ENCODE measurements at places on chromosomes 12 and 14.

- no peak for DNase-seq
Observed at GRCh38 chr12:120093592-120094355, 22.8 kb downstream of the RAB35 start.

DNA sequence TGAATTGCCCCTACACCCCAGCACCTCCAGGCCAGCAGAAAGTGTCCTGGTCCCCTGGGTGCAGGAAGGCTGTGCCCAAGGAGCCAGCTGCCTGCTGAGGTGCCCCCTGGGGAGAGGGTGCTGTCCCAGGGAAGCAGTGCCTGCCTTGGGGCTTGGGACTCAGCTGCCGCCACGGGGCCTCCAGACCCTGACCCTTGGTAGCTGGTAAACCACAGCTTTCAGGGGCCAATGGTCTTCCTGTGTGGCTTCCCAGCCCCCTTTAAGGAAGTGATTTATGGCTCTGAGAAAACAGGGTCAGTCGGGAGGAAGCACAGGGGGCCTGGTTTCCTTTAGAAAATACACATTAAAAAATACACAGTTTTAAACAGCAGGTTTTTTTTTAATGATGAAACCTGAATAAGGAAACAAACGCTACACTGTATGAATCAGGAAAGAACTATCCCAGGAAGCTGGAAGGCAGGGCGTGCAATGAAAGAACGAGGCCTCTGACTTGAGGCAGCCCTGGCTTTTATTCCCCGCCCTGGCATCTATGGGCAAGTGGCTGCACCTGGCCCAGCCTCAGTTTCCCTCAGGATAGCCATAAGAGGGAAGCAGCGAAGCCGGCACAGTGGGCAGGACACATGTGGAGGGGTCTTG, 40.6 kb upstream of the EML1 start:
- no peak for DNase-seq

GRCh38 chr12:47811581-47812484, 7.9 kb downstream of the HDAC7 start:
- no peak for DNase-seq

DNA sequence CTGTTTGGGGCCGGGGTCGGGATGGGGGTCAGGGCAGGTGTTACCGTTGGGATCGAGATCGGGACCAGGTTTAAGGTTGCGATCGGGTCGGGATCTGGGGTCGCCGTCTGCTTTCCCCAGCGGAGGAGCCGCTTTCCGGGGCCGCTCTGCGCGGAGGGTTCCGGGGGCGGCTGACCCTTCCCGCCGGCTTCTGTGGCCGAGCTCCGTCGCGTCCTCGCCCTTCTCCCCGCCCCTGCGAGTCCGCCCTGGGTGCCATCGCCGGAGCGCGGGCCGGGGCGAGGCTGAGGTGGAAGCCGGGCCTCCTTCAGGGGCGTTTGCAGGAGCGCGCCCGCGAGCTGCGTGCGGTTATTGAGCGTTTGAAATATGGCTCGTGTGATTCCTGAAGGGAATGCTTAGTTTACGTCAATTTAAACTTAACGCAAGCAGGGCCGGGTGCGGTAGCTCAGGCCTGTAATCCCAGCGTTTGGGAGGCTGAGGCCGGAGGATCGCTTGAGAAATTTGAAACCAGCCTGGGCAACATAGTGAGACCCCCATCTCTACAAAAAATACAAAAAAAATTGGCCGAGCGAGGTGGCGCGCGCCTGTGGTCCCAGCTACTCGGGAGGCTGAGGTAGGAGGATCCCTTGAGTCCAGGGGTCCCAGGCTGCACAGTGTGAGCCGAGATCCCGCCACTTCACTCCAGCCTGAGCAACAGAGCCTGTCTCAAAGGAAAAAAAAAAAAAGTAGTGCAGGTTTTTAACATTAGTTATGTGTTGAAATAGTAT, 620 bp downstream of the PGAM5 start:
- DNase-seq = no peak

DNA sequence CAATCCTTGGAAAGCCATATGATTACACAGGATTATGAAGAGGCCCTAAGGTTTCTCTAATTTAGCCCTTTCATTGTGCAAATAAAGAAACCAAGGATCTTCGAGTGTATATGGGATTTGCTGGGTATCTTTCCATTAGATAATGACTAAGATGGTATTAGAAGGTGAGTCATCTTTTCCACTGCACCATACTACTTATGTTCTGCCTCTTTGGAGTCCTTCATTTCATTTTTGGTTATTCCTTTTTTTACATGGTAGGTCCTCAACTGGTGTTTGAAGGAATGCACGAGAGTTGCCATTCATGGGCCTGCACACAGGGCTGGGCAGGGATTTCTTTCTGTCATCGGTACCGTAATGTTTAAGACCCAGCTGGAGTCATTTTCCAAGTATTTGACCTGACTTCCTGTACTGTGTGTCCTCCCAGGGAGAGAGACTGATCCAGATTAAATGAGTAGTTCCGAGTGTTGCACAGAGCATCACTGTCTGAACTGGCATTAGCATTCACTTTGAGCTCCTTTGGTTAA, 85.7 kb downstream of the BORCS5 start:
- DNase-seq = no peak

GRCh38 chr12:29992366-29992765, 208.6 kb upstream of the TMTC1 start:
- DNase-seq = no peak

DNA sequence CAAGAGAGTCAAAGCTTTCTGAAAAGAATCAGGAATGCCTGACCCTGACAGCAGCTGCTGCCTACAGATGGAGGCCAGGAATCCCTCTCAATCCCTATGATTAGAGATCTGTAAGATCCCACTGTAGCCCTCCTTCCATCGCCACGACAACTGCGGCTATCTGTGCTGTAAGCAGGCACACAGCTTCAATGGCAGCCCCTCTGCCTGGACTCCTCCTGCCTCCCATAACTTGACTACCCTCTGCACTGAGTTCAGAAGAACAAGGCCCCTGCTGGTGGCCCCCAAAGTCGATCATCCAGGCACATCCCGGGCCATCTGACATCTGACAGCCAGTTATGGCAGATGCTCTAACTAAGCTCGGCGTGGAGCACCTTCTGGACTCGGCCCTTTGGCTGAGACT, 2.9 kb downstream of the CLMN start:
- DNase-seq = no peak

DNA sequence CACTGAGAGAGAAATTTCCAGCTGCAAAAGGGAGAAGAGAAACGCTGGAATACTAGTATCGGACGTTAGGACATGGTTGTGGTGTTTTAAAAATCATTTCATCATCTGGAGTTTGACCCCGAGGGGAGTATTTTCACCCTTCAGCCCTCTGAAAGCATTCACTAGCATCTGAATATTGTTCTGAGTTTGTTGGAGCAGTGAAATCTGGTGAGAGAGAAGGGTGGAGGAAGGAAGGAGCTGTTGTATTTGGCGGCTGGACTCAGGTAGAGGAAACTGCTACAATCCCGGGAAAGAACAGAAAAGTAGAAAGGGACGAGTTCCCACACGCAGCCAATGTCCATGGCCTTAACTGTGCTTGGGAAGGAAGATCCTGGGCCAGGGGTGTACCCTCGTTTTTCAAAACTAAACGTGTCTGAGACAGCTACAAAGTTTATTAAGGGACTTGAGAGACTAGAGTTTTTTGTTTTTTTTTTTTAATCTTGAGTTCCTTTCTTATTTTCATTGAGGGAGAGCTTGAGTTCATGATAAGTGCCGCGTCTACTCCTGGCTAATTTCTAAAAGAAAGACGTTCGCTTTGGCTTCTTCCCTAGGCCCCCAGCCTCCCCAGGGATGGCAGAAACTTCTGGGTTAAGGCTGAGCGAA, 896 bp upstream of the CDKN1B start:
- DNase-seq = peak; percentile 27

GRCh38 chr12:51528852-51529650, 62.0 kb upstream of the SCN8A start:
- DNase-seq = no peak

GRCh38 chr12:72271451-72272090, 599 bp upstream of the TRHDE start:
- DNase-seq = no peak

- no peak for DNase-seq
Observed at GRCh38 chr14:29353513-29353912, 574.1 kb downstream of the PRKD1 start.

- no peak for DNase-seq
Observed at GRCh38 chr12:85393606-85394005, 113.6 kb downstream of the ALX1 start.

- DNase-seq = no peak
Observed at GRCh38 chr14:24196071-24197055, 1.1 kb upstream of the TM9SF1 start.

DNA sequence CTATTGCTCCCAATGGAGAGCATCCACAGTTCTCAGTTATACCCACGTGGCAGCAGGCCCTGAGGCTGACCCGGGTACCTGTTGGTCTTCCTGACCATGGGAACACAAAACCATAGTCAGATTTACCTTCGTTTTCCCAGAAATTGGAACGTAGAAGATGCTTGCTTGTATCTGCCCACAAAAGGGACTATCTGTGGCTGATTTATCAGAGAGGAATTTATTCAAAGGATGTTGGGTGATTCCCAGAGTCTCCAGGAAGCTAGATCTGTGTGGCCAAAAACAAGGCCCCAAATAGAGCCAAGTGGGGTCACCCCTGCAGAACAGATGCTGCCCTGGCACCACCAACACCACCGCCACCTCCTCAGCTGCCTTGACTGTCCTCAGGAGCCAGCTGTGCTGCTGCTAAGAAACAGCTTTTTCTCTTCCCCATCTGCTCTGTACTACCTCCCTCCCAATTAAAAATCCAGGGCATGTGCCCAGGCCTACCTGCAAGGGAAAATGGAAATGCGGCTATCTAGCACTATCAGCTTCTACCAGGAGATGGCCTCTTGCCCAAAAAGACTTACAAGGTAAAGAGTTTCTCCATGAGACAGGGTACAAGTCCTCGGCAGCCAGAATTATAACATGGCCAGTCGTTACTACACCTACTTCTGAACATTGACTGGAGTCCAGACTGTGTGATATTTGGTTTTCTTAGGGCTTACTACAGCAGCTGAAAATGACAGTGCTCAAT, 128.6 kb upstream of the PLEKHG7 start:
- DNase-seq = no peak

GRCh38 chr12:11730299-11731041, 81.0 kb downstream of the ETV6 start:
- DNase-seq = no peak

DNA sequence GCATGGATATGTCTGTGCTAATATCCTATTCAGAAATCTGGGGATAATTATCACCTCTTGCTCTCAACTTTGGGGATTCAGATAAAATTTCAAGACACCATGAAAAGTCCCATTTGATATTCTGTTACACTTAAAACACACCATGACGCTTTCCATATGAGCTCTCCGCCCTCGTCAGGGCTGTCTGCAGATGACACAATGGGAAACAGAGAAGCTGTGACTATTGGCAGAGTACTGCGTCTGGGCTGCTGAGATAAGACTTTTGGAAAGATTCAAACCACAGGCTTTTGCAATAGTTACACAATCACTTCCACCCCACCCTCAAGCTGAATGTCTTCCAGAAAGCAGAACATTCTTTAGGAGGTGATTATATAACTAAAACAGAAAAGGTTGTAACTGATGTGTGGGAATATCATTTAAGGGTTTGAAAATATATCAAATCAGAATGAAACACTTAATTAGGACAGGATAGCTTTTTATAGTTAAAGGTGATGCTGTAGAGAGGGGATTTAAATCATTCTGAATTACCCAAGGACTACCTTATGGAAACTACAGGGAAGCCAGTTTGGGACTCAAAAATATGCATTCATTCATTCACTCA, 75.3 kb upstream of the TMPO start:
- DNase-seq = no peak

GRCh38 chr12:119989361-119989730, 310 bp downstream of the BICDL1 start:
- no peak for DNase-seq

DNA sequence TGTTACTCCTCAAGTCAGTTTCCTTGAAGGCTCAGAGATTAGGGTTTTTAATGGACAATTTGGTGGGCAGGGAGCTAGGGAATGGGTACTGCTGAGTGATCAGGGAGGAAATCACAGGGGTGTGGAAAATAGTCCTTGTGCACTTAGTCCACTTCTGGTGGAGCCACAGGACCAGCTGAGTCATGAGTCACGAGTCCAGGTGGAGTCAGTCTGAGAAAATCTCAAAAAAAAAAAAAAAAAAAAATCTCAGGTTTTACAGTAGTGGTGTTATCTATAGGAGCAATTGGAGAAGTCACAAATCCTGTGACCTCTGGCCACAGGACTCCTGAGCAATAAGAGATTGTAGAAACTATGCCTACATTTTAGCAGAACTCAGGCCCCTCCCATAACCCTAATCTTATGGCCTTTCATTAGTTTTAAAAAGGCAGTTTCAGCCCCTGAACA, 28.2 kb upstream of the AMN1 start:
- DNase-seq = no peak

DNA sequence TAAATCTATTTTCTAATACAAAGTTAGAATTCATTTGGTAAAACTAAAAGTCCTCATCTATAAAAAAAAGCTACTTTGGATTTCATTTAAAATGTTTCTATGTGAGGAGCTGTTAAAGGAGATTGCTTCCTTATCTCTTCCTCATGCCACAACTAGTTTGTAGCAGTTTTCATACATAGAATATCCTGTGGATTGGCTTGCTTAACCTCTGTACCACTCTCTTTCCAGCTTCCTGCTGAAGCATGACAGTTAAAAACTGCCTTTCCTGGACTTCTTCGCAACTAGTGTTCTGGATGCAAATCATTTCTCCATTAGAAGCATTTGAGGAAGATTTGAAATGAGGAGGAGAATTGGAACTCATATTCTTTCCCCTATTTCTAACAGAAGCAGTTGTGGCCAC, 49.6 kb downstream of the ST8SIA1 start:
- no peak for DNase-seq

GRCh38 chr12:104280717-104281458, 22.7 kb upstream of the EID3 start:
- DNase-seq = no peak

DNA sequence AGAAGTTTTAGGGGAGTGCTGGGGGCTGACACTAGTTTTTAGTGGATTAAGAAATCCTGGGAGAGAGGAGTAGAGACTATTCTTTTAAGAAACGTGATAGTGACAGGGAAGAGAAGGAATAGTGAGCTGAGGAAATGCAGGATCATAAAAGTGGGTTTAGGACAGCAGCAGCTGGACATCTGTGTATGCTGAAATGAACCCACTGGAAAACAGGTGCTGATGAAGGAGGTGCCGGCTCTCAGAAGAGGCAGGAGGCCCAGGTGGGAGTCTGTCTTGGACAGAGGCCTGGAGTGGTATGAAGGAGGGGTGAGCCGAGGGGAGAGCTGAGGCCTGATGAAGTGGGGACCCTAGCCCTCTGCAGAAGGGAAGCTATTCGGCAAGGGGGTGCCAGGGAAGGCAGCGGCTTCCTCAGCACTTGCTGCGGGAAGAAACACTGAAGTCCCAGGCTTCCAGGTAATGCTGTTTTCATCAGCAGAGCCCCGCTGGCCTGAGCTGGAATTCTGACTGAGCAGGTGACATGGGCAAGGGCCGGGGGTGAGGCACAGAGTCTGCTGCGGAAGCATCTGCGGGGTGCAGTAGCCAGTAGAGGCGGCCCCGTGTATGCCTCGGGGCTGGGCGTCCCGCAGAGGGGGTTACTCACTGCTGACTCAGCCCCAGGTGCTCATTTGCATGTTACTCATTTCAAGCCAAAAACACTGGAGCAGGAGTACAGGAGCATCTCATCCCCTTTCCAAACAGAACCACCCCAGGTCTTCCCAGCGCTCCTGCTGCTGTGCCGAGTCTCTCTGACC, 89.7 kb downstream of the TMCC3 start:
- no peak for DNase-seq

Data from effector memory CD8-positive, alpha-beta T cell (primary cell).